ENCODE measurements at places on chromosomes 16 and 17. TPM values are rescaled to one million over a fixed set of nuclear protein-coding genes. Genes with fewer than 3 reads are reported as not detected.

The CDK5R1 gene
- total RNA-seq: 1.5 TPM

The GP1BA gene
- total RNA-seq: 0.19 TPM

The PIK3R6 gene
- total RNA-seq: 2.1 TPM

The VAT1L gene
- total RNA-seq: 4.7 TPM

The TOP2A gene
- total RNA-seq: 0.62 TPM

The NHLRC4 gene
- total RNA-seq: 1.1 TPM
